Neural progenitor cell (in vitro differentiated cells): ENCODE measurements at places on chromosomes 3 and 15. TPM values are rescaled to one million over a fixed set of nuclear protein-coding genes. Genes with fewer than 3 reads are reported as not detected.

Gene SIDT1
- total RNA-seq, result not detected in 2 replicates

- DNase-seq, result no peak
These were observed 15.2 kb downstream of the TPM1 start for GRCh38 chr15:63057468-63058345.

DNA sequence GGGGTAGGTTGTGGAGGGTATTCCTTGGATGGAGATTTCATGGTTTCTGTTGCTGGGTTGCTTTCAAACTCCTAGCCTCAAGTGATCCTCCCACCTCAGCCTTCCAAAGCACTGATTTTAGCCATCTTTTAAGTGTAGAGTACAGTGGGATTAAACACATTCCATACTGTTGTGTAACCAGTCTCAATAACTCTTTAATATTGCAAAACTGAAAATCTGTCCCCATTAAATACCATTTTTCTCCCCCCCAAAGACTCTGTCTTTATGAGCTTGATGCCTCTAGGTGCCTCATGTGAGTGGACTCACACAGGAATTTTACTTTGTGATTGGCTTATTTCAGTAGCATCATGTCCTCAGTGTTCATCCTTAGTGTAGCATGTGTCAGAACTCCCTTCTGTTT lies 74.7 kb upstream of the ATP10A start:
- no peak for DNase-seq

DNA sequence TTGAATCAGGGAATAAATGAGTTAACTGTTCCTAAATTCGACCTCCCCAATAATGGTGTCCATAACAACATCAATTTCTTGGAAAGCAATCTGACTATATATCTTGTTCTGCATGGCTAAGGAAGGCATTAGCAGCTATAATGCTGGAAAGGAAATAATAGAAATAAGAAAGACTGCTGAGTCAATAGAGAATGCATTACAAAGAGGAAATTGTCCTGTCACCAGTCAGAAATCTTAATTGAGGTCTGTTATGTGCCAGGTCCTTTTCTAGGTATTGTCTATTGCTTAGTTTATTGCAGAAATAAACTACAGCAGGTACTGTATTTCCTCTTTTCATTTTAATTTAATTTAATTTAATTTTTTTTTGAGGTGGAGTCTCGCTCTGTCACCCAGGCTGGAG lies 5.9 kb upstream of the PPP1R2 start:
- DNase-seq, result no peak

Gene POLQ
- total RNA-seq, result 15.6 and 33.2 TPM in 2 replicates

- DNase-seq, result no peak
These were observed 463.9 kb downstream of the EPHA3 start for GRCh38 chr3:89571298-89571697.

Gene AADAC
- not detected in 2 replicates for total RNA-seq

DNA sequence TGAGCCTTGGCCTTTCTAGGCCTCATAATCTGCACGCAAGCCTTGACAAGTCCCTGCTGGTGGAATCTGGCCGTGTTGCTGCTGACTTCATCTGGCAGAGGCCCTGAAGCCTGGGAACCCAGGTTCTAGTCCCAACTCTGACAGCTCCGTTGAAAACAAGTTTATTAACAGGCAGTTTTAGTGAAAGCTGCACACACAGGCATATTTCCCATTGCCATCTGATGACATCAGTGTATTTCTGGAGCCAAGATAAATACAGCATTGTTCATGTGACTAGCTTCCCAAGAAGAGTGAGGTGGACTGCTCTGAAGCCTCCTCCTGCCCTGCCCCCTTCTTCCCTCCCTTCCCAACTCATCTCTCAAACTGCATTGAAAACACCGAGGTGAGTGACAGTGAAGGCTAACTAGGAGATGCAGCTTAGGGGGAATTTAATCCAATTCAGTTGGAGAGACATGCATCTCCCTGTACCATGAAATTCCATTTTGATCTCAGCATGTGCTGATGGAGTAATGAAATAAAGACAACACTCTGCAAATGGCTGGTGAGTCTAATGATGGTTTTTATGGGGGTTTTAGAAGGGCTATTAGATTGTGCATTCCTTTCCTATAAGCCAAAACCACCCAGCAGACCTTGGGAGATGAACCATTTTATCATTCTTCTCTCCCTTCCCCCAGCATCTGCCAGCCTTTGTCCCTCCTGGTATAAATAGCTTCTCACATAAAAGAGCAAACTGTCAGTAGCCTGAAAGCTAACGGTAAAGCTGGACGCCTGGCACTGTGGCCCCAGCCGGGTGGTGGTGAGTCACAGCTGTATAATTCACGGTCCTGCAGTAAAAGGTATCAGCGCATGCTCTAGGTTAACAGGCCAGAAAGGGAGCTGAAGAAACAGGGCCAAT lies 38.0 kb downstream of the PRICKLE2 start:
- DNase-seq, result no peak

GRCh38 chr3:177721864-177722785 lies 524.8 kb upstream of the TBL1XR1 start:
- DNase-seq, result no peak

Gene MIX23
- total RNA-seq, result 52.9 and 104 TPM in 2 replicates

- DNase-seq, result no peak
These were observed 21.8 kb upstream of the SPATA12 start for GRCh38 chr3:57038466-57039164.

Gene CORO2B
- total RNA-seq, result 1.0 and 3.3 TPM in 2 replicates

GRCh38 chr3:180175572-180175971 lies 138.8 kb upstream of the PEX5L start:
- no peak for DNase-seq

Gene CP
- 0.90 TPM in 1 of 2 replicates, not detected in the other for total RNA-seq

Gene USP4
- 17.7 and 21.0 TPM in 2 replicates for total RNA-seq

DNA sequence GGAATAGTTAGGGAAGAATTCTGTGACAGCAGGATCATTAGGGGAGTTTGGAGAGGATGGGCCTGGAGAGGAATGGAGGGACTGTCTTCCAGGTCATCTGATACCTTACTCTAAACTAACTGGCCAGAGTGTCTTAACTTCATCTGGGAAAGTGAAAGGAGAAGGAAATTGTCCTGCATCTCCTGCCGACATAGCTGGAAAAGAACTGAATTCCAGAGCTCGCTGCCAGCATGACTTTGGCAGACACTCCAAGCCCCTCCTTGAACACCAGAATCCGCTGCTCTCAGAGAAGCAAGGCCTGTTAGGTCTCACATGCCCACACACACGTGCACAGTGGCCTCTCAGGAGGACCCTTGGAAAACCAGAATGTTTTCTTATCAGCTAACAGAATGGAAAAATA lies 10.5 kb downstream of the ABI3BP start:
- no peak for DNase-seq

Gene TEX264
- total RNA-seq, result 0.54 and 2.8 TPM in 2 replicates

Gene MAP4
- total RNA-seq, result 54.6 and 66.6 TPM in 2 replicates

DNA sequence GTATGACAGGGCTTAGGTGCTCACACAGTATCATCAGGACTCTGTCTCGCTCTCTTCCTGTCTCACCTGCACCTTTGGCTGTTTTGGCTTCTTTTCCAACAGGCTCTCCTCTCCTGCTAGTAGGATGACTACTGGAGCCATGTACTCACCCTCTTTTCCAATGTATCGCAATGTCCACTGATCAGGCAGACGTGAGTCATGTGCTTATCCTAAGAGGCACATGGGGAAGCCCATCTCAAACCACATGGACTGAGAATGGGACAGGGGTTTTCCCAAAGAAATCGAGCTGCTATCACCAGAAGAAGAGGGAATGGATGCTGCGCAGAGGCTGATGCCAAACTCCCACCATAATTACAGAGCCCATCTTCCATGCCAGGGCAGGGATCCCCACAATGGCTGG lies 180.6 kb downstream of the IL5RA start:
- no peak for DNase-seq

DNA sequence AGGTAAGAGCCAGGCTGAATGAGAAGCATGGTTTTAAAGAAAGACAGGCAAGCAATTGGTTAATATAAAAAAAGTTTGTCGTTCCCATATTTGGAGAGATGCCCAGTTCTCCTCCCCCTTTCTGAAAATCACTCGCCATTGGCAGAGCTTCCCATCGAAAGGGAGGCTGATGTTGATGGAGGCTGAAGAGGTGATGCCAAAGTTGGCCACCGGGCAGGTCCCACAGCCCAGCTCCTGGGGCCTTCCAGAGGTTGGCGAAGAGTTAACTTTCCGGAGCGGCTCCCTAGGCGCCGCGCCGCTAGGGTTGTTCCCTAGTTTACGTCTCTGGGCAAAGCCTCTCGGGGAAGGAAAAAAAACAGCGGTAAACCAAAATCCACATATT lies 793 bp downstream of the PCOLCE2 start:
- DNase-seq, result no peak

DNA sequence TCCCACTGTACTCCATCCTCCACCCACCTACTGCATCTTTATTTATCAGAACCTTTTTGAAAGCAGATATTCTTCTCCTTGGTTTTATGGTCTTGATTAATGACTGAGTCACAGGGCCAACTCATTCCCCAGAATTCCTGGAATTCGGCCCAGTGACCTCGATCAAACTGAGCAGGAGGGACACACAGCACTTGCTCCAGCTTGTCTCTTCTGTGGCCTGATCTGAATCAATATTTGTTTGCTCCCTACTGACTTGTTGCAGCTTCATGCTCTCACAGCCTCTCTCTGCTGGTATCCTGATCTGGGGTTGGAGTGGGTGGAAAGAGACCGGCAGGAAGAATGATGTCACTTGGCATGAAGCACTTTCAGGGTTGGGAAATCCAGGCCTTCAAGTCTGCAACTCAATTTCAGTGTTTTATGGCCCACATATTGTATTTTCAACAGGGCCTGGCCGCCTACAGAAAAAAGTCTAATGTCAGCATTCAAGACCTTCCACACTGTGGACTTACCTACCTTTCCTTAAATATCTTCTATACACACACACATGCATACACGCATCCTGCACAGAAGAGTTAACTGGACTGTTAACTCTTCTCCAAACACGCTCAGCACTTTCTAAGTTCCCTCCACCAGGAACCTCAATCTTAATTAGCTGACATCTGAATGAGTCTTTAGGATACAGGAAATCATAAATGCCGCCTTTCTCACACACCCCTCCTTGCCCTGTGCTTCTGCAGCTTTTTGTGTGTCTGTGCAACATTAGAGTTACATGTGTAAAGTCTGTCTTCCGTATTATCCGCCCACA lies 4.6 kb downstream of the ANXA2 start:
- DNase-seq, result no peak

DNA sequence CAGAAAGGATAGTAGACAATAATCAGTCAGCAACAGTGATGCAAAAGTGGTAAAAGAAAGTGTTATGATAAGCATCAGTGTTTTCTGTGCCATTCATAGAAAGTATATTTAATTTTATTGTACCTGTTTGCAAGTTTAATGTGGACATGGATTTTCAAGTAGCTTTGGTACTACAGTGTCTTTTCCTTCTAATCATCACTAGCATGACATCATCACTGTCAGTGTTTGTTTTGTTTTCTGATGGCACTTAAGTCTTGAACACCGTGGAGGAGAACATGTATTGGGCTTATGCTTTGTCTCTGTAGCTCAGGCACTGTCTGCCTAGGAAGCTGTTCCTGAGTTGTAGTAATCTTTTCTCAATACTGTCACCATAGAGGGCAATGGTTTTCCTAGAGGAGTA lies 41.9 kb downstream of the SETD5 start:
- DNase-seq, result no peak

DNA sequence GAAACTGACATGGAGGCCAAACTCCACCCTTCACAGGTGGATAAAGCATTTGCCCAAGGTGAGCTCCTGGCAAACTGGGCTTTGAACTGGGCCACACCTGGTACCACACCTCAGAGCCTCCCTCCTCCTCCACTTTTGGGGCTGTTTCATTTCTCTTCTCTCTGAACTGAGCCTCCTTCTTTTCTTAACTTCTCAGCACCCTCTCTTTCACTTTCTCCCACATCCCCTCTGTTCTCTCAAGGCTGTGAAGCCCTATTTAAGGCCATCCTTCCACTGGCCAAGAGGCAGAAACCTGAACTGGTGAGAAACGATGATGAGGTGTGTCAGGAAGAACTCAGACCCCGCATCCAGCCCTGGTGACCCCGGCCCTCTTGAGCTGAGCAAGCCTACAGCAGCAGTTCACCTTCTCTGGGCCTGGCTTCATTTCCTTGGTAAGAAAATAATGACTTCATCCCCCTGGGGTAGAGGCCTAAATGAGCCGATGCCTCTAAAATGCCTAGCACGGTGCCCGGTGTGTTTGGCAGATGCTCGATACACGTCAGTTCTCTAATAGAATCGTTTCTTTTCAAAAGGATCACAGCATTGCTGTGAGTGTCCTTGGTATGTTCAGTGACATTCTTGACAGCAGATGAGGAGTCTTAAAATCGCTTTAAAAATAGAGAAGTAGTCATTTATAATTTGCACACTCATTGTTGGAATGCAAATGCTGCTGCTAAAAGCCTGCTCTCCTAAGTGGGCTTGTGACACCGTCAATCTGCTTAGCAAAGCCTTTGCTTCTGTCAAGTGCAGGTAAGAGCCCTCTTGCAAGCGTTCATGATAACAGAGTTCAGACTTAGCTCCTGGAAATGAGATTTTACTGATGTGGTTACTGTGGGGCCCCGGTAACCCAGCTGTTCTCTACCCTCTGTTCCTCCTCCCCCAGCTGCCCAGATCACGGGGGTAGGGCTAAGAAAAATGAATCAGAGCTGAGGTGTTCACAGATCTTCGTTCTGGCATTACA lies 97.7 kb upstream of the ATP2B2 start:
- DNase-seq, result no peak
